Activated CD4-positive, alpha-beta T cell treated with anti-CD3 and anti-CD28 coated beads, Interleukin-2, amount 10 ng/mL, durations not matched to agents 24 days and 14 days (primary cell): ENCODE measurements at places on chromosomes 12 and 14. TPM values are rescaled to one million over a fixed set of nuclear protein-coding genes. Genes with fewer than 3 reads are reported as not detected.

TAS2R10 gene
- 0.26 TPM in 1 of 2 replicates, not detected in the other for total RNA-seq

FAM222A gene
- total RNA-seq: 1.3 and 1.5 TPM in 2 replicates

LRFN5 gene
- total RNA-seq: not detected in 2 replicates

OTUB2 gene
- total RNA-seq: 1.3 and 1.7 TPM in 2 replicates

CYP27B1 gene
- total RNA-seq: 12.3 and 12.7 TPM in 2 replicates

KLHL33 gene
- 0.09 TPM in 1 of 2 replicates, not detected in the other for total RNA-seq

LRRIQ1 gene
- not detected in 2 replicates for total RNA-seq

CMA1 gene
- not detected in 2 replicates for total RNA-seq

KDM5A gene
- total RNA-seq: 79.0 and 82.7 TPM in 2 replicates

NRXN3 gene
- total RNA-seq: not detected in 2 replicates

DTX1 gene
- total RNA-seq: 0.09 and 0.21 TPM in 2 replicates

PPP1R1A gene
- total RNA-seq: not detected in 2 replicates

PXMP2 gene
- total RNA-seq: 24.4 and 24.6 TPM in 2 replicates

L2HGDH gene
- total RNA-seq: 16.8 and 18.0 TPM in 2 replicates

DCN gene
- total RNA-seq: not detected in 2 replicates

SLC25A21 gene
- not detected in 2 replicates for total RNA-seq

TAS2R7 gene
- not detected in 2 replicates for total RNA-seq

CALCOCO1 gene
- 14.5 and 15.2 TPM in 2 replicates for total RNA-seq

WIF1 gene
- total RNA-seq: not detected in 2 replicates

KRT7 gene
- 12.3 and 15.8 TPM in 2 replicates for total RNA-seq

SSPN gene
- not detected in 2 replicates for total RNA-seq

STON2 gene
- 0.14 and 0.30 TPM in 2 replicates for total RNA-seq

ACVR1B gene
- total RNA-seq: 7.1 and 8.1 TPM in 2 replicates

RBMS2 gene
- total RNA-seq: 4.1 and 5.8 TPM in 2 replicates

HOXC9 gene
- total RNA-seq: not detected in 2 replicates

GNG2 gene
- 104 and 105 TPM in 2 replicates for total RNA-seq

GALNT9 gene
- total RNA-seq: 0.19 TPM in 1 of 2 replicates, not detected in the other

LRP1 gene
- total RNA-seq: 0.28 and 0.93 TPM in 2 replicates

ART4 gene
- not detected in 2 replicates for total RNA-seq

KRT83 gene
- not detected in 2 replicates for total RNA-seq

SDR9C7 gene
- total RNA-seq: not detected in 2 replicates

KRT5 gene
- total RNA-seq: not detected in 2 replicates

PTHLH gene
- total RNA-seq: not detected in 2 replicates

KRT77 gene
- not detected in 2 replicates for total RNA-seq

KRT73 gene
- total RNA-seq: 0.09 TPM in 1 of 2 replicates, not detected in the other

MANSC1 gene
- total RNA-seq: 0.88 and 1.1 TPM in 2 replicates

SLC6A15 gene
- not detected in 2 replicates for total RNA-seq

SLC5A8 gene
- total RNA-seq: not detected in 2 replicates

PLEKHG3 gene
- 3.0 and 3.1 TPM in 2 replicates for total RNA-seq

IQSEC3 gene
- total RNA-seq: 0.05 and 0.21 TPM in 2 replicates

SIX1 gene
- total RNA-seq: 0.26 and 0.31 TPM in 2 replicates

GPR84 gene
- total RNA-seq: 1.5 TPM in 2 replicates

TTC9 gene
- 4.8 and 5.8 TPM in 2 replicates for total RNA-seq

RASSF8 gene
- total RNA-seq: 0.17 and 0.37 TPM in 2 replicates

TUBA1C gene
- 286 and 305 TPM in 2 replicates for total RNA-seq

CIROP gene
- not detected in 2 replicates for total RNA-seq

ADSS1 gene
- 0.96 and 1.4 TPM in 2 replicates for total RNA-seq

OASL gene
- 2.9 and 3.0 TPM in 2 replicates for total RNA-seq
